Upper lobe of left lung (tissue), 6 donors: ENCODE measurements at places on chromosomes 3 and 15. TPM values are rescaled to one million over a fixed set of nuclear protein-coding genes. Genes with fewer than 3 reads are reported as not detected.

DNA sequence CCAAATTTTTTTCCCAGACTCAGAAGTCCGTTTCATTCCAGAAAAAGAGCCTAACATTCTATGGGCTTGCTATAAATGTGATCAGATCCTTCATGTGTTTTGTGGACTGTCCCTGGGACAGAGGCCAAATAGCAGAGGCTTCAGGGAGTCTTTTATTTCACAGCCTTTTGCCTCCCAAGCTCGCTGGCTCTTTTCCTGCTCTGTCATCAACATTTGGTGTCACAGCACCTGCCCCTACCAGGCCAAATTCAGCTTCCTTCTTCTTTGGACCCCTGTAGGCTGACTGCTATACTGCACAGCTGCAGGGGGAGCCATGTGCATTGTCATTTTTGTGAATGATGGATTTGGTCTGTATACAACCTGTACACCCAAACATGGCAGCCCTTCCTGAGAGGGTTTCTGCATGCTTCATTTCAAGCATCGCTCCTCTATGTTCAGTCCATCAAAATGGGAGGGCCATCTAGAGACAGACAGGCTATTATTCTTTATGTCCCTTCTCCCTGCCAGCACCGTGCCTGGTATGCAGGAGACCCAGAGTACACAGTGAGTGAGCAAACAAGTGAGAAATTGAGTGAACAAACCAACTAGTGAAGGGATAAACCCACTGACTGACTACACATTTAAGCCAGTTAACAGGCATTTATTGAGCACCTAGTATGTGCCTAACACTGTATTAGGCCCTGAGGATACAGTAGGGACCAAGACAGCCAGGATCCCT is 17.9 kb upstream of the RPP14 start:
- H3K27me3 ChIP-seq = no peaks in the 10 kb centered on the region
- H3K27ac ChIP-seq = no peak overlapping the region
- H3K4me1 ChIP-seq = no peaks in the 10 kb centered on the region
- DNase-seq = no peak
- H3K4me3 ChIP-seq = no peak overlapping the region

DNA sequence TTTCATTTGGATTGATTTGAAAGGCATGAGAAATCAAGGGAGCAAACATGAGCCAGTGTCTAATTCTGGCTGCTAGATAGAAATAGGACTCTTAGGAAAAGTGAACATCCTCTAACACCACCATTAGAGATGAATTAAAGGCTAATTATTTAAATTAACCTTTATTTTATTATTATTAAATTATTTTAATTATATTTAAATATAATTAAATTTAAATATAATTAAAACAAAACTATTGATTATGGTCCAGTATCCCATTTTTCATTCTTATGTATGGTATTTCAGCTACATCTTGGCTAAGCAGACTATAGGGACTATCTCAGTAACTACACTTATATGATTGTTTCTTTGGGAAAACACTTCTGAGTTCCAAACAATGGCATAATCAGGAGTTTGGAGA is 904.8 kb downstream of the NAALADL2 start:
- no peaks in the 10 kb centered on the region for H3K36me3 ChIP-seq
- no peaks in the 10 kb centered on the region for H3K27me3 ChIP-seq
- H3K27ac ChIP-seq = no peak overlapping the region

DNA sequence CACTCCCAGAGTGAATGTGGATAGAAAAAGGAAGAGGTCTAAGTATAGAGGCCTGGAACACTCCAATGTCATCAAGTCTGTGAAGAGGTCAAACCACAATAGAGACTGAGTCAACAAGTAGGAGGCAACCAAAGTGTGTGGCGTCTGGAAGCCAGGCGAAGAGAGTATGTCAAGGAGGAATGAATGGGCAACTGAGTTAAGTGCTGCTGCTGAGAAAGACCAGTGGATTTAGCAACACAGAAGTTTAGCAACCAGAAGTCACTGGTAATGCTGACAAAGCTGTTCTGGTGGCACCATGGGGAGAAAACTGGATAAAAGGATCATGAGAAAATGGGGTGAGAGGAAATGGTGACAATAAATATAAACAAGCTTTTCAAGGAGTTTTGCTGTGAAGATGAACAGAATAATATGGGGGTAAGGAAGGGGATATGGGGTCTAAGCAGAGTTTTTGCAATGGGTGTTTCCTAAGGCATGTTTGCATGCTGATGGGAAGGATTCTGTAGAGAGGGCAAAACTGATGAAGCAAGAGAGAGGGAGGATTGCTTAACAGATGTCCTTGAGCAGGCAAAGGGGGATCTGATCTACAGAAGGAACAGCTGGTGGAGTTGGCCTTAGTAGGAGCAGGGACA is 38.4 kb downstream of the PCOLCE2 start:
- peaks cover 7% of the 10 kb centered on the region for H3K4me1 ChIP-seq
- no peaks in the 10 kb centered on the region for H3K27me3 ChIP-seq
- no peaks in the 10 kb centered on the region for H3K36me3 ChIP-seq
- no peak overlapping the region for H3K4me3 ChIP-seq
- DNase-seq = peak; percentile 86
- H3K27ac ChIP-seq = peak overlapping the region; percentile 7

Gene SLC24A5
- total RNA-seq = not detected

DNA sequence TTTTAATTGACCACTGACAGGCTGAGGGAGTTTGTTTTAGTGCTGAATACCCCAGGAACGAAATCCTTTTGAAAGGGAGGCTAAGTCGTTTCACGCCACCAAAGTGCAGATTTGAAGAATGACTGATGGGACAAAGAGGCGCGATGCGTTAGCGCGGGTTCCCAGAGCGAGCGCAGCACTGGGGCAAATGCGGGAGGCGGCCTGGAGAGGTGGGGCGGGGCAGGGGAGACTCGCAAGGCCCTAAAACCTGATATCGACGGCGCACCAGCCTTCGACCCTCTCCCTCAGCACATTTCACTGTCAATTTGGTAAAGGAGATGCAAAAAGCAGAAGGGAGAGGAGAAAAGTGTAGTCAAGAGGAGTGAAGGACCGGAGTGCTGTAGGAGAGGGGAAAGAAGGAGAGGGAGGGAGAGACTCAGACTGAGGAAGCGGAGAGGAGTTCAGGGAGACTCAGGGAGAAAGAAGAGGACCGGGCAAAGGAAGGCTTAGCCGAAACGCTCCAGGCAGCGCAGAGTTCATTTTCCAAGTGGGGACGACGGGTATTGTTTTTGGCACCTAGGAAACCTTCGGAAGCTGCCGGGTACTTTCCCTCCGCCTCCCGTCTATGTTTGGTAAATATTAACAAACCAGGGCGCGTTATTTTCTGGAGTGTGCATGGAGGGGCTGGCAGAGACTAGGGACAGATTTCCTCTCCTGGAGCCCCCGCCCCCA is 3.8 kb upstream of the FOXB1 start:
- H3K4me1 ChIP-seq = peaks cover 45% of the 10 kb centered on the region
- H3K4me3 ChIP-seq = no peak overlapping the region
- H3K27me3 ChIP-seq = peaks cover 84% of the 10 kb centered on the region
- H3K27ac ChIP-seq = no peak overlapping the region
- DNase-seq = peak; percentile 48

Gene TRIM42
- not detected for total RNA-seq

DNA sequence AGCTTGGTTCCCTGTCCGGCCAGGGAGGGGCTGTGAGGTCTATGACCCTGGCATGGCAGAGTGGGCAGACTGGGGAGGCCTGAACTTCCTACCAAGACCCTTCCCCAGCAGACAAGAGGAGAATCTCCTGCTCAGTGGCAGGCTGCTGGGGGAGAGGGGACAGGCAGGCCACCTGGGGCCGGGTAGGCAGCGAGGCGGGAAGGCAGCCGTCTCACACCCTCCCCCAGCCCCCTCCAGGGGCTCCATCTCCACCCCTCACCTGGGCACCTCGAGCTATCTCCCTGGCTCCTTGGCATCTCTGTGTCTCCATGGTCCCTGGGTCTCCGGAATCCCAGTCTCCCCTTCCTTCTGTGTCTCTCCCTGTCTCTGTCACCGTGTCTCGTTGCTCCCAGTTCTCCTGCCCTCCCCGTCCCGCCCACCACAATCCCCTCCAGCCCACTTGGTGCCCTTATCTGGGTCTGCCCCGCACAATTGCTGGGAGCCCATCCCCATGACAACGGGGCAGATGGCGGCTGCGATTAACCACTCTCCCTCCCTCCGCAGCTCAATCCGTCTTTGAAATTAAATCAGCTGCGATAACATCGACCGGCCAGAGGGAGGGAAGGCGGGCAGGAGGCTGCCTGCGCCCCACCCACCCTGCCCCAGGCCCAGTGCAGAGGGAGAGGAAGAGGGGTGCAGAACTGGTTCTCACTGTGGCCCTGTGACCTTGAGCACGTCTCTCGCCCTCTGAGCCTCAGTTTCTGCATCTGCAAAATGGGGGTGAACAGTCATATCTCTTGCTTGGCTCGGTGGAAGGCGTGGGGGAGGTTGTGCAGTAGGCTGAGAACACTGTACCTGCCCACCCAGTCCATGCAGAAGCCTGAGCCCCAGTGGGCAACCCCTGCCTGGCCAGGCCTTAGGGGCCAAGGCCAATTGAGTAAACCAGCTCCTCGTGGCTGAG is 9.6 kb downstream of the DNAJB8 start:
- no peak for DNase-seq
- H3K27ac ChIP-seq = no peak overlapping the region
- H3K36me3 ChIP-seq = no peaks in the 10 kb centered on the region

Gene RARB
- total RNA-seq = 4.3 TPM
